ENCODE measurements at places on chromosomes 2 and 18. TPM values are rescaled to one million over a fixed set of nuclear protein-coding genes. Genes with fewer than 3 reads are reported as not detected.

- H3K27ac ChIP-seq, result no peak overlapping the region
- H3K4me3 ChIP-seq, result no peak overlapping the region
- H3K4me1 ChIP-seq, result peaks cover 8% of the 10 kb centered on the region
- DNase-seq, result no peak
- no peaks in the 10 kb centered on the region for H3K36me3 ChIP-seq
Measured at GRCh38 chr18:62603979-62604378, 81.2 kb downstream of the ZCCHC2 start.

DNA sequence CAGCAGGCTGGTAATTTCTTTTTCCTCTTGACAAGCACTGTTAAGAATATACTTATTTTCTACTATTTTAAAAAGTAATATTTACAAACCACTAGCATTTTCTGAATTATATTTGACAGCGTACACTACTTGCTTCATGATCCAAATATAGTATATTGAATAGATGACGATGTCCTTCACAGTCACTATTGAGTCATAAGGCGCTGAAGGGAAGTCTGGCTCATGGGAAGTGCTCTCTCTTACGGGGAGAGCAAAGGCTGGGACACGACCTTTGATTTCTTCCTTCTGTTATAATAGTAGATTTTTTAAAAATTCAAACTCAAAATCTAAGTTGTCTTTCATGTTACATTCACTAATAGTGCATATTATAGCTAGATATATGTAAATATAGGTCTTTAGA, 357.1 kb downstream of the SOCS6 start:
- no peak for DNase-seq
- H3K36me3 ChIP-seq, result no peaks in the 10 kb centered on the region
- no peak overlapping the region for H3K4me3 ChIP-seq
- no peaks in the 10 kb centered on the region for H3K4me1 ChIP-seq

DNA sequence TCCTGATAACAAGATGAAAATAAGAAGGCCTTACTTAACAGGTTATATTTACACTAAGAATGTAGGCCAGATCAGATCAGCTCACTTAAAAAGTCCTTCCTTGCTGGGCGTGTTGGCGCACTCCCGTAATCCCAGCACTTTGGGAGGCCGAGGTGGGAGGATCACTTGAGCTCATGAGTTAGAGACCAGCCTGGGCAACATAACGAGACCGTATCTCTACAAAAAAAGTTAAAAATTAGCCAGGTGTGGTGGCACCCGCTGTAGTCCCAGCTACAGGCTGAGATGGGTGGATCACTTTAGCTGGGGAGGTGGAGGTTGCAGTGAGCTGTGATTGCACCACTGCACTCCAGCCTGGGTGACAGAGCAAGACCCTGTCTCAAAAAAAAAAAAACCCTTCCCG, 53.2 kb upstream of the SOS1 start:
- DNase-seq, result no peak
- H3K4me3 ChIP-seq, result no peak overlapping the region
- H3K36me3 ChIP-seq, result no peaks in the 10 kb centered on the region

GRCh38 chr2:144201126-144201525, 318.8 kb downstream of the ZEB2 start:
- no peak for DNase-seq
- H3K4me3 ChIP-seq, result no peak overlapping the region
- no peak overlapping the region for H3K27ac ChIP-seq

Gene METTL5
- total RNA-seq, result 76.5 TPM
